SK-MEL-5 (cell line): ENCODE measurements at places on chromosomes 12 and 14.
A peak's percentile ranks its signal among the peaks of the same experiment; 100 is the strongest.

- DNase-seq: no peak
These were observed 114.0 kb downstream of the PRMT8 start for GRCh38 chr12:3604748-3605586.

DNA sequence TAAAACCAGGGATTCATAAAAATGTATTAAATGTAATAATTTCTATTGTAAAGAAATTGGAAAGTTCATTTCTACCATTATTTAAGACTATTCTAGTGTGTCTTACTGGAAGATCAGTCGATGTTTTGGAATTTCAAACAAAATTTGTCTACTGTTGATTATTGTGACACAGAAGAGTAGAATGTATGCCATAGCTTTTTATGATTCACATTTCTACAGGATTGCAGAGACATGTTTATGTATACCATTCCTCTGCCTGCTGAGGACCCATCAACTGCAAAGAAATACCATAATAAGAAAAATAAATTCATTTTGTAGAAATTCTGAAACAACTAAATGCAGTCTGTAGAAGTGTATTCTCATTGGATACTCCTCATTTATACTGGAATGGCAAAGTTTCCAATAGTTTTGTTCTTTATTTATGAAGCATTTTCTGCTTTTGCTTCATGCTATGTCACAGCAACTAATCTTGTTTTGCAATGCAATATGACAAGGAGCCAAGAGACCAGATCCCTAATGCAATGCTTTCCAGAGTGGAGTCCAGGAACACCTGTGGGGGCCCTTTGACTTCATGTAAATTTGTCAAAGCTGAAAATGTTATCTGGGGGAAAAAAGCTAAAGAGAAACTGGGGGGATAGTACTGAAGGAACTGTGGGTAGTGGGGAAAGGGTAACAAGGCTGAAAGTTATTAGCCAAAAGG lies 172.9 kb upstream of the LRIG3 start:
- DNase-seq: no peak

DNA sequence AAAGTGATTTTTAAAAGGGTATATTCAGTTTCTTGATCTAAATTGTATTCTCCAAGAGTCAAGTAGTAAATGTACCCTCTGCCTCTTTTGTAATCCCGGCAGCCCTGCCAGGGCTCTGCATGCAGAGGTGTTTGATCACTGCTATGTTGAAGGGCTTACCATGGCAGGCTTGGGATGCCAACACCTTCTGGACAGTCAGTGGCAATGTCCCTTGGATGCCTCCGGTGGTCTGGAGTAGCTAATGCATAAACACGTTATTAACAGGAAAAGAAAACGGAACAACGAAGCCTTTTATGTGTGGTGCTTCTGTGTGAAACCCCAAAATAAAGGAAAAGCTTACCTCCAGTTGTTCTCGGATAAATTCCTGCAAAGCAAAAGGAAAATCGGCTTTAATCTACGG lies 19.9 kb downstream of the EIF2B2 start:
- peak; percentile 80 for DNase-seq

- DNase-seq: no peak
These were observed 3.0 kb upstream of the TAS2R14 start for GRCh38 chr12:10941916-10942607.

- no peak for DNase-seq
These were observed 67.3 kb downstream of the STXBP6 start for GRCh38 chr14:24982472-24983155.

GRCh38 chr12:71581206-71581605 lies 82.4 kb downstream of the ZFC3H1 start:
- DNase-seq: no peak

DNA sequence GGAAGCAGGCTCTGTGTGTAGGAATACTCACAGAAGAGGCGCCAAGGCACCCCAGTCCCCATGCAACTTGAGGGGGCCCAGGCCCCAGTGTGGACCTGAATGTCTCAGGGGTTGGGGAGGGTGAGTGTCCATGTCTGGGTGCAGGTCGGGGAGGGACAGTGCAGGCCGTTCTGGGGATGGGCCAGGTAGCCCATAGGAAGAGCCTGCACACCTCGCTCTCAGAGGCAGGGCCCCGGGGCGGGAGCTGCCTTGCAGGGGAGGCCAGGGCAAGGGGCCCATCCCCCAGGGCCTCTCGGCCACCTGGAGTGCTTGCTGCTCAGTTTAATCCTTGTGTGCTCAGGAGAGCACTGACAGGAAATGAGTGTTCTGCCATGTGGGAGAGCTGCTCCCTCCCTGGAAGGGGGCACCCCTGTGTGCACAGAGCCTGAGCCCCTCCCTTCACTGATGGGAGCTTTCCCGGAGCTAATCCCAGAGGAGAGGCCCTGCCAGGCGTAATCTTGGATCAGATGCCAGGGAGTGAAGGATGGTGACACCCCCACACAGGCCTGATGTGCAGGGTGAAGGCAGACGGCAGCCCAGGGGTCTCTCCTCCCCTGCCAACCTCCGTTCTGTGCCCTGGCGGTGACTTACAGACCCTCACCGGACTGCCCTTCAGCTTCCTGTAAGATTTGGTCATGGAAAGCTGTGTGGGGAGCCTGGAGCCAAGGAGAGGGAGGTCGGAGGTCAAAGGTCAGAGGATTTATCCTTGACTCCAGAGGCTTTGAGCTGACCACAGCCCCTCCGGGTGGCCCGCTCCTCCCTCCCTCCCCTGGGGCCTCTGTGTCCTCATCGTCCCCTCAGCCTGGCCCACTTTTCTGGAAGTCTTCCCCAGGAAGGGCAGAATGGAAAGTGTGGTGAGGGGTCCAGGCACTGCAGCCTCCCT lies 24.4 kb upstream of the FBRSL1 start:
- no peak for DNase-seq
